ENCODE measurements at places on chromosomes 1 and 21. TPM values are rescaled to one million over a fixed set of nuclear protein-coding genes. Genes with fewer than 3 reads are reported as not detected.

Gene REG4
- not detected for total RNA-seq

Gene TMCO2
- total RNA-seq: not detected

Gene YBEY
- total RNA-seq: 6.1 TPM

Gene CA6
- not detected for total RNA-seq

Gene H6PD
- total RNA-seq: 62.2 TPM

Gene LEMD1
- total RNA-seq: not detected

Gene FTCD
- 1.5 TPM for total RNA-seq

Gene RAB3B
- total RNA-seq: under 0.01 TPM

Gene CCDC30
- 1.1 TPM for total RNA-seq

Gene HAPLN2
- 1.6 TPM for total RNA-seq

Gene CD247
- 0.31 TPM for total RNA-seq

Gene SPRR4
- not detected for total RNA-seq

Gene ZZZ3
- total RNA-seq: 79.7 TPM

Gene SLC9C2
- total RNA-seq: not detected

Gene SAMD11
- 21.2 TPM for total RNA-seq

Gene BEND5
- total RNA-seq: 2.8 TPM

Gene AMY1A
- total RNA-seq: not detected

Gene LDLRAD1
- total RNA-seq: not detected

All from gastroesophageal sphincter (tissue), 4 donors.